ENCODE measurements at places on chromosomes 3 and 15.

- ATAC-seq, result no peak
Measured at GRCh38 chr3:101128786-101129185, 135.6 kb upstream of the ABI3BP start.

DNA sequence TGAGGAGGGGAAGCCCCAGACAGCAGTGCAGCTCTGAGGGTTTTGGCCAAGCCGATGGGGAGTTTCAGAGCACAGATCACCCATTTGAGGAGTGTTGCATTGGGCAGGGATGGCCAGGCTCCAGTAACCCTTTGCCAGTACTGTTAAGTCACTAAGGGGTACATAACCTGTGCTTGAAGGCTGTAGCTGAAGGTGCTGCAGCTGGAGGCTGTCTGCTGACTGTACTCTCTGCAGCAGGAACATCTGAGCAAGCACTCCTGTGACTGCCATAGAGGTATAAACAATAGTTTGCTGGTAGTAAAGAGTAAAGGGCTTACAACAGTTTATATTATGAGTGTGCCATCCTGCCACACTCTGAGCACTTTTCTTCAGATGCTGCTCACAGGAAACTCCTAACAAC, 297.8 kb downstream of the EPHA3 start:
- no peak for ATAC-seq

DNA sequence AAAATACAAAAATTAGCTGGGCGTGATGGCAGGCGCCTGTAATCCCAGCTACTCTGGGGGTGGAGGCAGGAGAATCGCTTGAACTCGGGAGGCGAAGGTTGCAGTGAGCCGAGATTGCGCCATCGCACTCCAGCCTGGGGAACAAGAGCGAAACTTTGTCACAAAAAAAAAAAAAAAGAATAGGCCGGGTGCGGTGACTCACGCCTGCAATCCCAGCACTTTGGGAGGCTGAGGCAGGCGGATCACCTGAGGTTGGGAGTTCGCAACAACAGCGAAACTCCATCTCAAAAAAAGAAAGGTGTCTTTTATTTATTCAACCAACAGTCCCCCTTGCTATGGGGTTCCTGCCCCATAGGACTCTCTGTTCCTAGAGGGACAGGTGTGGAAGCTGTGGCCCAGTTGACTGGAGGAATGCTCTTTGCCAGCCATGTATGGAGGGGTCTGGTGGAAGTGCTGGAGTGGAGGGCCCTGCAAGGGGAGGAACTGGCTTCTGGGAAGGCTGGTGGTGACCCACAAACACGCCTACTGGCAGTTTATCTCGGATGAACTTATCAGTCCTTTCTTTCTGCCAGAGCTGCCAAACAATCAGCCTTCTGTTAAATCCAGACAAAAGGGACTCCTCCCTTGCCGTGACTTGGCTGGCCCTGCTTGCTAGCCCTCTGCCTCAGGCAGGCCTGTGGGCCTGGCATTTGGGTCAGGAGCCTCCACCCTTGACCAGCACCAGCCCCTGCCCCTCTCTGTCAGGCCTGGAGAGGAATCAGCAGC, 4.6 kb upstream of the DAG1 start:
- ATAC-seq, result no peak

GRCh38 chr15:73323374-73323955, 45.3 kb downstream of the HCN4 start:
- no peak for ATAC-seq

DNA sequence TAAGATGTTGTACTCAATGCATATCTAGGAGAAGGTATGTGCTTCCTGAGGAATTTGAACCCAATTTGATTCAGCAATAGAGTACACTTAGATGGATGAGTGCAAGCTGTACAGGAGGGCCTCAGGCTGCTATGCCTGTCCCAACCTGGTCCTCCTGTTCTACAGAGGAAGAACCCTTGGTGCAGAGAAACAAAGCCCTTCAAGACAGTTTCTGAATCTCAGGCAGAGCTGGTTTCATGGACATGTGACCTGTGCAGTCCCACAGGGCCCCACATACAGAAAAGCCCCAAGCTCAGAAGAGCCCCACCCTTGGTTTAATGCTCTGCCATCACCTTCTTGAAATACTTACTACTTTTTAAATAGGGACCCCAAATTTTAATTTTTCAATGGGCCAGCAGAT, 15.3 kb downstream of the FOXP1 start:
- ATAC-seq, result no peak

- no peak for ATAC-seq
Measured at GRCh38 chr3:14772533-14773138, 46.1 kb upstream of the FGD5 start.

GRCh38 chr15:58742022-58742813, 7.3 kb downstream of the ADAM10 start:
- ATAC-seq, result 0 out of 3 replicates have a peak, but pooled peaks have one; percentile 31

GRCh38 chr3:154954757-154955156, 125.4 kb upstream of the MME start:
- ATAC-seq, result peak; percentile 90

- ATAC-seq, result no peak
Measured at GRCh38 chr3:54171509-54171908, 49.2 kb downstream of the CACNA2D3 start.

DNA sequence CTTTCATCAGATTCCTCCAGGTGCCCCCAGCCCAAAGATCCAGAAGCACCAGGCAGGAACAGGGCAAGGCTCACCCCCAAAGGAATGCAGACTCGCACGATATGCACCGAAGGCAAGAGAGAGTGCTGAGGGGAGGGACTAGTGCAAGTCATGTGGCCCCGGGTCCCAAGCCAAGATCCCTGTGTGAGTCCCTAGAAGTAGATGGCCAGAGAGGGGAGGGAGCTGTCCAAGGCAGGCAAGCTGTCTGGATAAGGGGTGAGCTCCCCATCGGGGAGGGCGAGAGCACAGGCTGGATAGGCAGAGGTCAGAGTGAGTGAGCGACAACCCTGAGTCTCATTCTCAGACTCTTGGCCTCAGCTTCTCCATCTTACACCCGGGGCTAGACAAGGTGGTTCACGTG, 171.5 kb upstream of the LINGO1 start:
- no peak for ATAC-seq

DNA sequence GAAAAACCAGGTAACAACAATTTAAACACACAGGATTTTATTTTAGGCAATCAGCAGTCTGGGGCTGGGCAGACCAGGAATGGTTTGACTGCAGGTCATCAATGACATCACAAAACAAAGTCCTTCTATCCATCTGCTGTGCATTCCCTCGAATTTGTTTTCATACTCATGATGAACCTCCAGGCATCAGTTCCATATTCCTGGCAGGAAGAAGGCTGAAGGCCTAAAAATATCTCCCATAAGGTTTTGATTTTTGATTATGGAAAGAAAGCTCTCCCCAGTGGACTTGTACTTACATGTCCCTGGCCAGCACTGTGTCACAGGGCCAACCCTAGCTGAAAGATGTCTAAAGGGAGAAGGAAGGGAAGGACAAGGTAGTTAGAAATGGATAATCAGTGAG, 107.4 kb downstream of the PEAK1 start:
- peak; percentile 87 for ATAC-seq

DNA sequence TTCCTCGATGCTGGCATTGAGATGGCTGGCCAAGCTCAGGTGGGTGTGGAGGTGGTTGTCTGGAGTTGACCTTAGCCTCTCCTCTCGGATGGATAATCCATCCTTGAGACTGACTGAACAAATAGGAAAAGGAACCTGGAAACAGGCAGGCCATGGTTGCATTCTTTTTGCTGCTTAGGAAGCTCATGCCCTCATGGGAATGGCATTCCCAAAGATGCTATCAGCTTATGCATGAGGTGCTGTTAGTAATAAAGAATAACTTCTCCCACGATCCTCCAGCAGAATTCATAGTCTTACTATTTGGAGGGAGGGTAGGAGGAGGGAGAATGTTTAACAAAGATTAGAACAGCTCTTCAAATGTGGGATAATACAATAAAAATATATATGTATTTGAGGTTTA, 303.0 kb upstream of the TPM1 start:
- ATAC-seq, result peak; percentile 57

DNA sequence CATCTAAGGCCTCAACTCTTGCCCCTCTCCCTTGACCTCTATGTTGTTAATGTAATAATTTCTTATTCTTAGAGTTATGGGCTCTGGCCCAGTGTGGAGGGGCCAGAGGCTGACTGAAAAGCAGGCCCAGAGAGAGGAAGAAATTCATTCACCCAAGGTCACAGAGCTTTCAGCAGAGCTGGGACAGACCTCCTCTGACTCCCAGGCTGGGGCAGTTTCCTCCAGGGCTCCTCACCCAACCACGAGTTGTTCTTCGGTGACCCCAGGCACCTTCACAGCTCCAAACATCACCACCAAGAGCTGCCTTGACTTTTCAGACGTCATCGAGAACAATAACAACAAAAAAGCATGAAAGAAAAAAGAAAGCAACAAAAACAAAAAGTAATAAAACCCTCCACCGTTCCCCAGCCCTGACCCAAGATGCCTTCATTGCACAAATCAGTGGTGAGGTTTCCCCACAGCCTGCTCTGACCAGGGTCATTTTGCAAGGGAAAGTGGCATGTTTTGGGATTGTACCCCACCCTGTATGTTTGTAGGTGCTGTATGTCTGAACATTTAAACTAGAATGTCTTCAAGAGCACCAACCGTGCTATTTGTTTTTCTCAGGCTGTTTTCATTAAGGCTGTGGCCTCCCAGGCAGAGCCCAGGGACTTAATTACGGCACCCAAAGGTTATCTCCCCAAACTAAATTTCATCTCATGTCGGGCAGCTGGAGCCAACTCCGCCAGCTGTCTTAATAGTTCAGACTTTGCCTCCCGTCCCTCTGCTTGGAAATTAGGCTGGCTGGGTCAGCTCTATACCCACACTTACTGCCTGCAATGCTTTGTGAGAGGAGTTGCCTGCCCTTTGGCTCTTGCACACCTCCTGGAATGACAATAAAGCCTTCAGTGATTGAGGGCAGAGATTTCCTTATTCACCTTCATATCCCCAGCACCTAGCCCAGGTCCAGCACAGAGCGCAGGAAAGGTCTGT, 173.8 kb downstream of the RPLP1 start:
- no peak for ATAC-seq

- ATAC-seq, result peak; percentile 89
Measured at GRCh38 chr15:89367485-89368451, 33.1 kb upstream of the POLG start.

DNA sequence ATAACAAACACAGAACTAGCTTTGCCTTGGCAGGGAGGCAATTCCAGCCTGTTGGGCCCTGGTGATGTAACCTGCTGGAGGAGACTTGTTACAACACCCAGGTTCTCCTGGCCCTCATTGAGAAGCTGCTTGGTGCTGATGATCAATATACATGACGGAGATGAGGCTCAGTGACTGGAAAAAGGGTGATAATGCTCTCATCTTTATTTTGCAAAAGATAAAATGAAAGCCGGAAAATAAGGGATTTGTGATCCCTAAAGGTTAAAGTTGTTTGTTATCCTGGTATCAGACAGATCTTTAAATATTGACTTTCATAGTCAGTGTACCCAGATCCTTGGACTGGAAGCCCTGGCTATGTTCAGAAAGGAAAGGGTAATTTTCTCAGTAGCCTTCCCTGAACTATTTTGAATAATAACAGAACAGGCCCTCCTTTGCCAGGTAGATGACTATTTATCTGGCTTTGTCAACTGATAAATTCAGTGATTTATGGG, 118.9 kb upstream of the MEIS2 start:
- no peak for ATAC-seq

DNA sequence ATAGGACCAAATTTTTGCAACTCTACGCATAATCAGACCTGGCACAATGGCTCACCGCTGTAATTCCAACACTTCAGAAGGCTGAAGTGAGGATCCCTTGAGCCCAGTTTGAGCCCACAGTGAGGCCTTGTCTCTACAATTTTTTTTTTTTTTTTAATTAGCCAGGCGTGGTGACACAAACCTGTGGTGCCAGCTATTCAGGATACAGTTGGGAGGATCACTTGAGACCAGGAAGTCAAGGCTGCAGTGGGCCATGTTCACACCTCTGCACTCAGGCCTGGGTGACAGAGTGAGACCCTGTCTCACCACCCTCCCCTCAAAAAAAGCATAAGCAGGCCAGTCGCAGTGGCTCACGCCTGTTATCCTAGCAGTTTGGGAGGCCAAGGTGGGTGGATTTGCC, 24.7 kb downstream of the OIP5 start:
- ATAC-seq, result no peak

Data from SK-N-SH treated with all-trans-retinoic acid at 6 μM for 48 hours (cell line).